ENCODE measurements at places on chromosomes 2 and 18.

- no peak for DNase-seq
Measured at GRCh38 chr18:45116116-45116515, 435.4 kb downstream of the SETBP1 start.

DNA sequence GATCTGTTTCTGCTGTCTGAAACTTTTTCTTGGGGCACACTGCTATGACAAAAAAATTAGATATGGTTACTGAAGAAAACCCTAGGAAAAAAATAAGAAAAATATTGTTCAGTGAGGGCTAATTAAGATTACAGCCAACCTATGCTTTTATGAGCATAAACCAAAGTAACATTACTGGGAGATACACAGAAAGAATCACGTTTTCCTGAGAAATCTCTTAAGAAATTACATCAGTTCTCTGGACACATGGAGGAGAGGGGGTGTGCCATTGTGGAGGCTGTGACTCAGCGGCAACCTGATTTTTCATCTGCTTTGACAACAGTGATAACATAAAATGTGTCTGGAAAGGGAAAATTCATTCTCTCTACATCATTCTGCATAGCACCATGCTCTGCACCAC is 13.4 kb upstream of the NMI start:
- no peak for DNase-seq

DNA sequence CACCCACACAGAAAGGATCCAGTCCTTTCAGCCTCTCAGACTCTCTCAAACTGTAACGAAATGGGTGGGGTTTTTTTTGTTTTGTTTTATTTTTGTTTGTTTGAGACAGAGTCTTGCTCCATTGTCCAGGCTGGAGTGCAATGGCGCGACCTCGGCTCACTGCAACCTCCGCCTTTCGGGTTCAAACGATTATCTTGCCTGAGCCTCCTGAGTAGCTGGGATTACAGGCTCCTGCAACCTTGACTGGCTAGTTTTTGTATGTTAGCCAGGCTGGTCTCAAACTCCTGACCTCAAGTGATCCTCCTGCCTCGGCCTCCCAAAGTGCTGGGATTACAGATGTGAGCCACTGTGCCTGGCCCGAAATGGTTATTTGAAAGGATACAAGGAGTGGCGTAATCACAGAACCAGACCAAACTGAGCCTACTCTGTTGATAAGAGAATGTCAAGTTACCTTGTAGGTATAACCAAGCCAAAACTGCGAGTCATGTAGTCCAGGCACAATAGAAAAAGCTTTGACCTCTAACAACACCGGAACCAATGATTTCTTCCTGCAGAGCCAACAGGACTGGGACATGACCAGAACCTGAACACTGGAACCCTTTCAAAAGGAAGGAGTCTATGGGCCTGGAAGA is 72.5 kb downstream of the NCAPH start:
- DNase-seq, result no peak

DNA sequence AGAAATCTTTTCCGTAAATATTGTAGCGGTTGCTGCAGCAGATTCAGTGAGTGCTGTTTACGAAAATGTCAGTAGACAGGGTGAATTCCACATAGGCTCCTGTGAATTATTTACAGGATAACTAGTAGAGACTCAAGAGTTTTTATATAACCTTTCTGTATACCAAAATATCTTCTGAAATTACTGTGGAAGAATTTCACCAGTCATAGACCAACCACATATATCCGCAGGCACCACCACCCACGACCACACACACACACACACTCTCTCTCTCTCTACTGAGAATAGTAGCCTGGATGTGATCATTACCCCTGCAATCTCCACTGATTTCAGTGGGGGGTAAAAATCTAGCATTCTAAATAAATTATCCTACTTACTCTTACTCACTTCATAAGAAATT is 341.8 kb downstream of the RBM43 start:
- no peak for DNase-seq
